ENCODE measurements at places on chromosomes 5 and 9.

GRCh38 chr5:5881294-5881693 is 458.8 kb downstream of the ICE1 start:
- DNase-seq = no peak

DNA sequence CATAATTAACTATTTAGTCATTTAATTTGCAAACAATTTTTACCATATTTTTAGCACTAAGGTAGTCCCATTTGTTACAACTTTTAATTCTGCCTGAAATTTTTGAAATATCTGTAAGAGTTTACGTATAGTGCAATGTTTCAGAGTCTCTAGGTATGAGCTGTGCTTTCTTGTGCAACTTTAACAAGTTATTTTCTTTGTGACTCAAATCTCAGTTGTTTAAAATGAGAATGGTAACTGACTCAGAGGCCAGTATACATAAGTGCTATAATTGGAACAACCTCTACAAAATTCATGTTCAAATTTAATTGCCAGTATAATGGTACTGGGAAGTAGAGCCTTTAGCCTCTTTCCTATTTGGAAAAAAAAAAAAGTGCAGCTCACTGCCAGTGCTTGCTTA is 14.2 kb upstream of the ZNF883 start:
- DNase-seq = no peak

GRCh38 chr5:95237324-95237723 is 47.6 kb downstream of the MCTP1 start:
- DNase-seq = no peak

- no peak for DNase-seq
Observed at GRCh38 chr5:93512799-93513198, 68.2 kb downstream of the NR2F1-AS1 start.

- no peak for DNase-seq
Observed at GRCh38 chr9:20611691-20612287, 10.5 kb downstream of the MLLT3 start.

DNA sequence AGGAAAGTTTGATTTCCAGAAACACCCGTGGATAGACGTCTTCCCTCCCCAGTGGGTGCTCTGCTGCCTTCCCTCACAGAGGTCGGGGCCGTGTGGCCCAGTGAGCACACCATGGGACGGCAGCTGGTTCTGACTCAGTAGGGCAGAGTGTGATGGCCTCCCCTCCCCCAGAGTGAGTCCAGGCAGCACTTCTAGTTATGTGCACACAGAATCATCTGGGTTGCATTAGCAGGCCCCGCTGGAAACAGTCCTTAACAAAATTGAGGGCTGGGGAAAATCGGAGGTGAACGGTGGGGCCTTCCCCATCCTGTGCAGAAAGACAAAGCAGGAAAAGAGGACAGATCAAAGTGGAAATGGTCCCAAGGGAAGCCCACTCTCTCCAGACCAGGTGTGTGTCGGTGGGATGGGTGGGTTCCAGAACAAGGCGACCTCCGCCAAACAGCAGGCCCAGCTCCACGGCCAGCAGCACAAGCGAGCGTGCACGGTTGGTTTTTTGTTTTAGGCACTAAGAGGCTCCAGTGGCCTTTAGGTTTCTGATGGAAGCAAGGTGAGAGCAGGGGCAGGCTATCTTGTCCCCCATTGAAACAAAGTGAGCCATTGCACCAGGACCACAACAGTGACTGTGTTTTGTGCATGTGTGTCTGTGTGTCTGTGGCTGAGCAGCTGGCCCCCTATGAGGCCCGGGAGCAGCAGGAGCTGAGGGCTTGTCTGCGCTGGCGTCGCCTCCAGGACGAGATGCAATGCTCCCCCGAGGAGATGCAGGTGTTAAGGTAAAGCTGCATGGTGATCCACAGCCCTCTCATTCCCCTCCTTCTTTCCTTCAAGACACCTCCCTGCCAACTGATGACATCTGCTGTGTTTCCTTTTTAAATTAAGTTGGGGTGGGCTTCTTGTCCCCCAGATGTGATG is 201.5 kb downstream of the AOPEP start:
- no peak for DNase-seq

- no peak for DNase-seq
Observed at GRCh38 chr9:70817311-70817710, 304.1 kb downstream of the TRPM3 start.

DNA sequence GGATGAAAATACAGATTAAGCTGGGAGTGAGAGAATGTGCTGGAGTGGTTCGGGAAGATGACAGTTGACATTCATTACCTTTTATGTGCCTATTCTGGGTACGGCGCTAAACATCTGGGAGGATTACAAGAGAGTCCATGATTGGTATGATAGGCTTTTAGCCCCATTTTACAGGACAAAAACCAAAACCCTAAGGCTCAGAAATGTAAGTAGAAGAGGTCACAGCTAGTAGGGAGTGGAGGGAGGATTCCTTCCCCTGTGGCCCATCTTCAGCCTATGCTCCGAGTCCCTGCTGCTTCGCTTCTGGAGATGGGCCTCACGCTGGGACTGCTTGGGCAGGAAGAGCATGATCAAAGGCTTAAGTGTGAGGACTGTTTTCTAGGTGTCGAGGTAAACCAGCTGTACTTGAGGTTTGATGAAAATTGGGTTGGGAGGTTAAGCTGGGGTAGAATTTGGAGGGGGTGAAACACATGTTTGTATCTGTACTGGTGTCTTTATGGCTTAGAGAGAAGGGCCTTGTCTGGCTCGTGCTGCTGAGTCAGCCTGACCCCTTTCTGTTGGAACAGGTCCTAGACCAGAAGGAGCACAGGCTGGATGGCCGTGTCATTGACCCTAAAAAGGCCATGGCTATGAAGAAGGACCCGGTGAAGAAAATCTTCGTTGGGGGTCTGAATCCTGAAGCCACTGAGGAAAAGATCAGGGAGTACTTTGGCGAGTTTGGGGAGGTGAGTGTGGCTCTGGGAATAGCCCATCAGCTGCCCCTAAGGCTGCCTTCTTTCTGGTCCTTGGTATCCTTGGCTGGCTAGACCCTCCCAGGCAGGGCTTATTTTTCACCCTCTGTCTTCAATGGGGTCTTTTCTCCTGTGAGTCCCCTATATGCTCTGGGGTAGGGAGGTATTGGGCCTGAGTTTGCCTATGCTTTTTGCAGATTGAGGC is 2.1 kb downstream of the HNRNPAB start:
- no peak for DNase-seq

DNA sequence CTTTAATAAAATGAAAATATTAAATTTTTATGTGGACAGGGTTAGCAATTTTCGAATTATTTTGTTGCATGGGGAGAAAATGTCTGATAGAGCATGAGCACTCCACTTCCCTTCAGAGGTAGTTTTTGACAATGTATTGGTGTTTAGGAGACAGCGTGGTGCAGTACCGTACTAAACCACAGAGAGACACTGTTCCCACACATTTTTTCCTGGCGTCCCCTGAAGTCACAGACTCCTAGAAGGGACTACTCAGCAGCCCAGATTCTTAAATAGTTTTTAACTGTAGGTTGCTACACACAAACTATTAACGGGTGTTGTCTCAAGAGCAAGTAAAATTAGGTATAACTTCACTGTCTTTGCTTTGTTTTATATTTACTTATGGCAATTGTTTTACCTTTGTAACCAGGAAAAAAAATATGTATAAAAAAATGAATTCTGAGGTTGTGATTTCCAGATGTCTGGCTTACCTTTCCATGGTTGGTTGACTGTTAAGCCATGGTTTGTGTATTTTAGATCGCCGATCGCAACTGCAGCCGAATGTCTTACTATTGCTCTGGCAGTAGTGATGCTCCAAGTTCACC is 171.2 kb downstream of the DOCK8 start:
- peak; percentile 68 for DNase-seq

DNA sequence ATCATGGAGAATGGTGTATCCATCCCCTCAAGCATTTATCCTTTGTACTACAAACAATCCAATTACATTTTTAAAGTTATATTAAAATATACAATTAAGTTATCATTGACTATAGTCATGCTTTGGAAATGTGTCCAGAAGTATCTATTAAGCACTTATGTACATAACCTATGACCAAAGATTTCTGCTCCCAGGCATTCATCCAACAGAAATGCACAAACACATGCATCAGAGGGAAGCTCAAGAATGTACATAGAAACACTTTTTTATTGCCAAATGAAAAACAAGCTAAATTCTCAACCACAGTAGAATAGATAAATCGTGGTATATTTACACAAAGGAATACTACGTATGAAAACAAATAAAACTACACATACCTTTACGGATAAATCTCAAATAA is 700.5 kb upstream of the ZNF608 start:
- DNase-seq = no peak

GRCh38 chr5:160039810-160040470 is 31.0 kb downstream of the TTC1 start:
- no peak for DNase-seq

DNA sequence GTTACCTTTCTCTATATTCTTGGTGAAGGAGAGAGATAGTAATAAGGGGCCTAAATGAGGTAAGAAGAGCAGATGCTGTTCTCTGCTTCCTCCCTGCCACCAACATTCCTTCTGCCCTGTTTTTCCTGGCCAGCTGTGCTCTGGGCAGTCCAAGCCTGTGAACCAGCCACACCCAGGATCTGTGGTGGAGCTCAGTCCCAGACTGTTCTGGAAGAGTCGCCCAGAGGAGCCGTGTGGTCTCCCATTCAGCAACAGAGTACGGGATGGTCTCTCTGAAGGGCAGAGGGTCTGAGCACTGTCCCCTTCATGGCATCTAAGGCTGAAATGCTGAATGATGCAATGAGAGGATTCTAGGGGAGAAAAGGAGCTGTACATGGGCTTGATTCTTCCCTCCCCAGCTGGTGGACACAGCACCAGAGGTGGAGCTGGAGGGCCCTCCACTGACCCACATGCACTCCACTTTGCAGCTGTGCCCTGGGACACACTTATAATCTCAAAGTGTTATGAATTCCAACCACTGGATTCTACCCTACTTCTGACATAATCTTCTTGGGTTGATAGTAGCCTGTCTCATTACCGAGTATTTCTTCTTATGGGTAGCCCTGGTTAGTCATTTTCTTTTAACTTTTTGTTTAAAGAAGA is 70.8 kb upstream of the RPS23 start:
- no peak for DNase-seq

- DNase-seq = no peak
Observed at GRCh38 chr5:132250547-132250946, 6.9 kb upstream of the PDLIM4 start.

- DNase-seq = no peak
Observed at GRCh38 chr5:4662756-4663155, 477.4 kb upstream of the ADAMTS16 start.

DNA sequence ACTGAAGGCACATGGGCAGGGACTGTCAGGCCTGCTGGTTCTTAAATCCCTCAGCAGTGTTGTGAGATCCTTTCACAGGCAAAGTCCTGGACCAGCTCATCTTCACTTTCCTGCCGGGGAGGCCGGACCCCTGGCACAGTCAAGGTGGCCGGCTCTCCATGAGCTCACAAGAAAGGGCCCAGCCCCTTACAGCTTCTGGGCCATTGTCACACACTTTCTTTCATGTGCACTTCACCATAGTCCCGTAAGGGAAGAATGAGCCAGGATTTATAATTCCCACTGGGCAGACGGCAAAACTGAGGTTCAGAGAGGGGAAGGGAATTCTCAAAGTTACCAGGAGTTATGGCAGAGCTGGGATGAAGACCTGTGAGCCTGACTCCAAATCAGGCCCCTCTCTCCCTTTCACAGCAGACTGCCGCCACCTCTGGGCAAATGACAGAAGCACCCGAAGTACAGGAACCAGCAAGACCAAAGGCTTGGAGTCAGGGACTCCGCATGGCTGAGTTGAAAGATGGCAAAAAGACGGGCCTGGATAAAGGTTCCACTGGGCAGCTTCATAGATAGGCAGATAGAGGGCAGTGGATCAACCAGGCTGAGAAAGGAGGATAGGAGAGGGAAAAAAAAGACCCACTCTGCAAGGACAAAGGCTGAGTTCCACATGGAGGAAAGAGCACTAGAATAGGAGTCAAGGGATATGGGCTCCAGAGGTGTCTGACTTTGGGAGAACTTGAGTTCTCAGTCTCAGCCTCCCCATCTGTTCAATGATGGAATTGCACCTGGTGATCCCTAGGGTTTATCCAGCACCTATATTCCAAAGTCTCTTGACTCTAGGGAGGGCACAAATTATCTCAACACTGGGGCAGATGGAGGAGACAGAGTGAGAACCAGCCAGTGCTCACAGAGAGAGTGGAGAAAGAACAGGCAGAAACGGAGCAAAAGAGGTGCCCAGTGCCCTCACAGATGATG is 128.7 kb downstream of the PAX5 start:
- DNase-seq = no peak

DNA sequence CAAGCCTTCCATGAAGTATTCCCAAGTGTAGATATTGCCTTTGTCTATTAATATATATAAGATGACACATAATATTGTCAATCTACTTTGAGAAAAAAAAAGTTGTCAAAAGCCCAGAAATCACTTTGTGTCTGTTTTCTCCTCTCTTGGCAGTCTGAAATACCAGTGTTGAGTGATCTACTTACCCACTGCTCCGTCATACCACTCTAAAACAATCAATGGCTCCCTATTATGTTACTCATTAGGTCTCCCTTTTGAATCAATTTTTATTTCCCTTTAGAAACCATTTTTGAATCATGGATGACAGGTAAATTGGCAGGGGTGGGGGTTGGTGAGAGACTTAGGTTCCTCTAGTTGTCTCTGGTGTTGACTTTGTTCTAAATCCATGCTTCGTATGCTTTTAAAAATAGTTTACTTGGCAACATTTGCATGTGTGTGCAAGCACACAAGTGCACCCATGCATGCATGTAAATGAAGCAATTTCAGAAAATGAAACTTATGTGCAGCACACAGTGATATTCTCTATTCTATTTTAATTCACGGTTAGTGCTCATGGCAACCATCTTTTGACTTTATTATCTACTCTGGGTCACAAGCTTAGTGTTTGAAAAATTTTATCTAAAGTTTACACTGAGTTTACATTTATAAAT is 378.9 kb downstream of the RAB3C start:
- no peak for DNase-seq

DNA sequence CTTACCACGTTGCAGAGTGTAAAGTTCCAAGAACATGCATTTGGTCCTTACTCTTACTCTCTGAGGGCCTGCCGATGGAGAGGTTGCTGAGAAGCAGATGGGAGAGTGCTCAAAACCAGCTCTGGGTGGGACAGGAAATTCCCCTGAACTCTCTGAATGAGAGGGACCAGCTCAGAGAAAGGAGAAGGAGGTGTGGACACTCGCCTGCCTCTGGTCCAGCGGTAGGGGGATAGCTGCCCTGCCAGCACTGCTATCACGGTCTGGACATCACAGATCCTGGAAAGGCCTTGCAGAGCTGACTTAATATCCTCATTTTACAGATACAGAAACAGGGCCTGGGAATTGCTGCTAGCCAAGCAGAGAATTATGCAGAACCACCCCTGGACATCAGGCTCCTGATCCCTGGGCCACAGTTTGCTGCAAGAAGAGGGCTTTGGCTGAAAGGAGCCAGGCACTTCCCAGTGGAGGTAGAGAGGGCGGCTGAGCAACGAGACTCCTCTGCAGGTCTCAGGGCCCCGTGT is 4.9 kb downstream of the TRAF1 start:
- no peak for DNase-seq

DNA sequence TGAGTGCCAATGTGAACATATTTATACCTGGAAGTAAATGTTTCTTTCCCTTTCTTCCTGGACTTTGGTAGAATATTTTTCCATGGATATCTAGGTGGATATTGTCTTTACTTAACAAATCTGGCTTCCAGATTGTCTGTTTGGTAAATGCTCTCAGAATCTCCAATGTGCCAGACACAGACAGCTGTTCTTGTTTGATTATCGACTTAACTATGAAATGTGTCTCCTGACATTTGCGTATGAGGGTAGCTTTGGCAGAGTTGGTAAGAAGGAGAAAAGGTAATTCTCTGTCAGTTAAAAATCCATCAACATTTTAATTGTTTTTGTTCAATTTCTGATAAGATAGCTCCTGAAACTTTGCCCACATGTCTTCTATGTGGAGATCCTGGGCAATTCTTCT is 196.4 kb upstream of the NUDT12 start:
- DNase-seq = no peak

- no peak for DNase-seq
Observed at GRCh38 chr5:21063146-21063545, 1075.1 kb upstream of the CDH18 start.
